Globus pallidus (tissue), 1 donor: ENCODE measurements at places on chromosomes 7 and 10.

GRCh38 chr7:116142850-116143249 is 67.5 kb upstream of the TES start:
- no peak for DNase-seq

DNA sequence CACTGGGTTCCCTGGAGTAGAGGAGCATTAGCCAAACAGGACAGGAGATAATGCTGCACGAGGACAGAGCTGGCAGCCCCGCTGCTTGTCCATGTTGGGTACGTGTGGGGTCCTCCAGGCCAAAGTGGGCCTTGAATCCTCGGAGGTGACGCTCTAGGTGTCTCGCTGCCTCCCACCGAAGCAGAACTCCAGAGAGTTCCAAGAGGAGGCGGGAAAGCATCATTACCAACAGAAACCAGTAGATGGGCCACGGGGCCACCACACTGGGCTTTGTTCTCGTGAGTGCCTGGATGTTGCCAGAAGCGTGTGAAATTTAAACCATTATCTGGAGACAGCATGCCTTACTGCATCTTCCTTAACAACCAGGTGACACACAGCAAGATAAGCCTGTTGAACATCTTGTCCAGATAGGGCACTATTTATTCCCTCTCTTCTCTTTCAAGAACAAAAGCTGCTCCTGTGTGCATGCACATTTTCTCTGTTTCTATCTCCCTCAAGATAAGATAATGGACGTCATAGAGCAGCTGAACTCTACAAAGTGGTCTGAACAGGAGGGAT is 56.8 kb downstream of the TNS3 start:
- DNase-seq, result no peak

GRCh38 chr7:24911213-24911603 is 68.8 kb downstream of the OSBPL3 start:
- DNase-seq, result no peak

GRCh38 chr10:32957341-32958084 is 517 bp downstream of the ITGB1 start:
- peak; percentile 53 for DNase-seq

DNA sequence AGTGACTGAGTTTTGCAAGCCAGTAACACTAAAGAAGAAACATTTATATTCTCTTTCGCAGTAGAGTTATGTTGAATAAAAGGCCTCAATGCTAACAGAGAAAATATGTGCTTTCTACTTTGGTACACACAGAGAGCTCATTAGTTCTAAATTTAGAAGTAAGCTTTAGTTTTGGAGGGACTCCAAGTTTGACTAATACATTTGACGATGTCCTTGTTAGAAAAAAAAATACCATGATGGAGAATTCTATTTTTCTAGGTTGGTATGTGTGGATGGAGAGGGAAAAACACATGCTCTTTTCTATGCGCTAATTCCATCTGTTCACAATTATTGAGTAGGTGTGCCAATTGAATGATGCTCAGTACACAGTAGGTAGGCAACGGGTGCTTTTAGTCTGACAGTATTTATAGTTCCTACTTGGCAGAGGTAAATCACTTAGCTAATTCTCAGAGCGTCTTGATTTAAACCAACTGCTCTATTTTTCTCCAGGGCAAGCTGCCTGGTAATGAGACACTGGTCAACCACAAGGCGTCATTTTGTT is 327.2 kb upstream of the AKR1E2 start:
- no peak for DNase-seq

GRCh38 chr7:36814311-36814710 is 90.0 kb upstream of the AOAH start:
- DNase-seq, result no peak

- no peak for DNase-seq
These were observed 139.2 kb downstream of the DYNC2I1 start for GRCh38 chr7:158995514-158995913.

- no peak for DNase-seq
These were observed 186.4 kb downstream of the FAM107B start for GRCh38 chr10:14588084-14588937.

DNA sequence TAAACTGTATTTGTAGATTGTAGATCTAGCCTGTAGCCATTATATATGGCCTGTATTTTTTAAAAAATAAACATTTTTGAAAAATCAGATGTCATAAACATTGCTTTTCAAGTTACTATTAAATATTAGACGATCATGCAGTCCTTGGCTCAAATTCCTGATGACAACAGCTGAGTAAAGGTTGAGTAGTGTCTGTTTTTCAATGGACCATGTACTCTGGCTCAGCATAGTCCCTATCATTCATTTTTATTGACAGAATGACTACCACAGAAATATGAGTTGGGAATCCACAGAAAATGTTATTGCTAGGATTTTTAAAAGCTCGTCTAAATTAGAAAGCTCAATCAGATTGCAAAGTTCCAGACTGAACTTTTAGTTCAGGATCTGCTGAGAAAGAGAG is 145.4 kb downstream of the SORCS1 start:
- no peak for DNase-seq

DNA sequence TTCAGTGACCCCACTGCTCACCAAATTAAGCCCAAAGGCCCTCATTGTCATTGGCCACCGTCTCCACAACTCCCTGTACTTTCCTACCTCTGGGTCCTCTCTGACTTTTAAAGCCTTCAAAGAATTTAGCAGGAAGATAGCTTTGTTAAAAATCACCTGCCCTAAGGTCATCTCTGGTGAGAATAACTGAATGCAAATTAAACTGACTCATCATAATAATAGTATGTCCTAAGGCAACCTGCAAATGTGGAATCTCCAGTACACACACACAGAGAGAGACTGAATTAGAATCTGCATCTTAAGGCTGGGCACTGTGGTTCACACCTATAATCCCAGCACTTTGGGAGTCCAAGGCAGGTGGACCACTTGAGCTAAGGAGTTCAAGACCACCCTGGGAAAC is 24.1 kb downstream of the OAT start:
- DNase-seq, result no peak

- DNase-seq, result no peak
These were observed 227.3 kb downstream of the PTEN start for GRCh38 chr10:88090568-88091214.

DNA sequence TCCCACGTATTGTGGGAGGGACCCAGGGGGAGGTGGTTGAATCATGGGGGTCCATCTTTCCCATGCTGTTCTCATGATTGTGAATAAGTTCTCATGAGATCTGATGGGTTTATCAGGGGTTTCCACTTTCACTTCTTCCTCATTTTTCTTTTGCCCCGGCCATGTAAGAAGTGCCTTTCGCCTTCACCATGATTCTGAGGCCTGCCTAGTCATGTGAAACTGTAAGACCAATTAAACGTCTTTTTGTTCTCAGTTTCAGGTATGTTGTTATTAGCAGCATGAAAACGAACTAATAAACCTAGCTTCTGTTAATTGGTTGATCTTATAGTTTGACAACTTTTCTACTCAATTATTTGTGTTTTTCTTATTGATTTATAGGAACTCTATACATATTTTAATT is 206.3 kb downstream of the NXPH1 start:
- DNase-seq, result no peak

GRCh38 chr7:82501346-82501745 is 57.8 kb upstream of the CACNA2D1 start:
- DNase-seq, result no peak

DNA sequence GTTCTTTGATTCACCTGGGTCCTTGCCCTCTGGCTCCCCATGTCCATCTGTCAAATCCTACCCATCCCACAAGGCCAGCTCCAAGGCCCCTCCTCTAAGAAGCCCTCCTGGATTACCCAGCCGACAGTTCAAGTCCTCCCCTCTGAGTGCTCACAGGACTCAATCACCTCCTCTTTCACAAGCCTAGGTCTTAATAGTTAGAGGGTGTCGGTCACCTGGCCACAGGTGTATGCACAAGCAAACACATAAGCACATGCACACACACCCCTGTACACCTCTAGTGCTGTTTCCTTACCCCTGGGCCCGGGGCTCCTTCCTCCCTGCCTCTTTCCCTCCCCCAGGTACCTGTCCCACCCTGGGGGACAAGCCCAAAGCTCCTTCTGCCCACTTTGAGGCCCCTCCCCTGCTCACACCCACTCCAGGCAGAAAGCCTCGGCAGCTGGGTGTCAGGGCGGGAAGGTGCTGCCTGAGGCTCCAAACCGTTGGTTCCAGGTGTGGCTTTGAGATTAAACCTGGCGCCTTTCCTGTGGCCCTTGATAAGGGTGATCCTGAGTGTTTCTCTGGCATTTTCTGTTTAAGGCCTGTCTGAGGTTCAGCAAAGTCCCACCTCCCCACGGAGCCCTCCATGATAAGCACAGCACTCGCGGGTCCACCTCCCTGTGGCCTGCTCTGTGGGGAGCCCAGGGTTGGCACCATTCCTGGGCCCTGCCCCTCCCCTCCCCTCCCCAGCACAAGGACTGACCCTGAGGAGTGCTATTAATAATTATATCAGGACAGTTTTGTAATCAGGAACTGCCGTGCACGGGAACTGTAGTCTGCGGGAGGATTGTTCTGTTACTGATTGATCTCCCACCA is 14.6 kb upstream of the AQP1 start:
- no peak for DNase-seq

DNA sequence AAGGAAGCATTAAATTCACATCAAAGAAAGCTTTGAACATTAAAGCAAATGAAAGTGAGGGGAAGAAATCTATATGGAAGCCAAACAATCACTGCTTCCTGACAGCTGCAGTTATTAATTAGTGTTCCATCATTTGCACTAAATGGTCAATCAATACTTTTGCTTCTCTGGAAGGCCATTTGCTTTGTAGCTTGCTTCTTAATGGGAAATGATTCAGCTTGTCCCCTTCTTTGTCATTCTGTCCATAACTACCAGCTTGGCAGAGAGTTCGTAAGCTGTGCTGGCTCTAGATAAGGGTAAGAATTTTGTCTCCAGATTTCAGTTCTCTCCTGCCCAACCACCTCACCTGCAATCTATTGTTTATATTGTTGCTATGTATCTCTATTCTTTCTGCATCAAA is 596.6 kb downstream of the CNTNAP2 start:
- DNase-seq, result no peak

- no peak for DNase-seq
These were observed 458.6 kb downstream of the PLXNA4 start for GRCh38 chr7:132117636-132118035.

DNA sequence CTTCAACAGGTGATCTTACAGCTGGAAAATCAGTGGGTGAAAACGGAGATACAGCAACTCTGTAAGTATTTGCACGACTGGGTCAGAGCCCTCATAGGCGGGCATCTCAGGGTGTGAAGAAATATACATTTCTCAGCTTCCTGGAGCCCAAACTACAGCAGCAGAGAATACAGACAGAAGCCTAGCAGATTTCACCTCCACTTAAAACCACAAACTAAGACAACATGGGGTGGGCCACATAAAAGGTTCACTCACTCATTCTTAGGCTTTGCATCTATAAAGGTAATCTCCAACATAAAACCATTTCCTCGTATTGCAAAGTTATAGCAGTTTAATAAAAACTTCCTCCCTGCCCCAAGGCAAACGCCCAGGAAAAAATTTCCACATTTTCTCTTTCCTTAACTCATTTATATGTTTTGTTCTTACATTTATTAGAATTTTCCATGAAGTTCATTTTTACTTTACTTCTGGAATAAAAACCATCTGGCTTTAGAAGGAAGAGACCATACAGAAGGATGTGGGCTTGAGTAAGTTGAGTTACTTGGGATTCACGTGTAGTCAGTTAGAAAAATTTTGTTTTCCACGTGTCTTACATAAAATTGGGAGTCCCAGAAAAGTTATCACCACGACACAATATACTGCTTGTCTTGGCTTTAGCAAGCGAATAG is 327.1 kb downstream of the FRMD4A start:
- DNase-seq, result no peak

DNA sequence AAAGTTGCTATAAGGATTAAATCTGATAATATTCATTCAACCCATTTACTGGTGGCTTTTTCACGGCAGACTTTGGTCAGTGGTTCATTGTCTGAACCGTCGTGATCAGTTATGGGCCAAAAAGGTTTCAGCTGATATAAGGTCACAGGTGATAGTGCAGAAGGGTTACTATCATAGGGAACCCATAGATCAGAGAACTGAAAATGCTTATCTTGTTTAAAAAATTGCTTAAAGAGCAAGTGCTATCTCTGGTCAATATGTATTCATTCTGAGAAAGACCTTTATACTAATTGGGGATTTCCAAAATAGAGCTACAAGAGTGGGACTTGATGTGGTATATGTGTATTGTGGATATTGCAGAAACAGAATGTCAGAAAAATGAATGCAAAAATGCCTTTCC is 147.8 kb upstream of the SEMA3E start:
- no peak for DNase-seq

DNA sequence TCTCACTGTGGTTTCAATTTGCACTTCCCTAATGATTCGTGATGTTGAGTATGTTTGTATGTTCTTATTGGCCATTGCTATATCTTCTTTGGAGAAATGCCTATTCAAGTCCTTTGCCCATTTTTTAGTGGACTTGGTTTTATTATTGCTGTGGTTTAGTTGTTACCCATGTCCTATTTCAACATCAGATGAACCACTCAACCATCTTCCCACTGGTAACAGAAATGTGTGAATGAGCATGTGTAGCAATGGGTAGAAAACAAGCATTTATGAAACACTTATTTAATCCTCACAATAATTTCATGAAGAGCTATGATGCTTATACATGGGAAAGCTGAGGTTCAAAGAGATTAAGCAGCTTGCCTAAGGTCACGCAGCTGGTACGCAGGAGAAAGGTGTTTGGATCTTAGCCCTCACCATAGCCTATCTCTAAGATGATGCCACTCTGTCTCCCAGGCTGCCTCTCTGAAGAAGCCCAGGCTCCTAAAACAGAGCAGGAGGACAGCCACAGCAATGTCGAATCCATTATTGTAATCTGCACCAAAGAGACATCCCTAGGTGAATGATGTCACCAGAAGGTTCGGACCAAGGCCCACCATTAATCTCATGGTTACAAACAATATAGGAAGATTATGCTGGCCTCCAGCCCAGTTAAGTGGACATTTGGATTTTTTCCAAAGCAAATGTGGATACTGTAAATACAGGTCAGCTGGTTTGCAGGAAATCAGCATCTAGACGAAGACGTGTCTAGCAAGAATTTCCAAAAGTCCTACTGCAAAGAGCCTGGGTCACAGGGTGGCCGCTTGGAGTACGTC is 447.6 kb upstream of the ZMIZ1 start:
- no peak for DNase-seq

GRCh38 chr10:98696516-98696915 is 249.8 kb upstream of the HPS1 start:
- no peak for DNase-seq

DNA sequence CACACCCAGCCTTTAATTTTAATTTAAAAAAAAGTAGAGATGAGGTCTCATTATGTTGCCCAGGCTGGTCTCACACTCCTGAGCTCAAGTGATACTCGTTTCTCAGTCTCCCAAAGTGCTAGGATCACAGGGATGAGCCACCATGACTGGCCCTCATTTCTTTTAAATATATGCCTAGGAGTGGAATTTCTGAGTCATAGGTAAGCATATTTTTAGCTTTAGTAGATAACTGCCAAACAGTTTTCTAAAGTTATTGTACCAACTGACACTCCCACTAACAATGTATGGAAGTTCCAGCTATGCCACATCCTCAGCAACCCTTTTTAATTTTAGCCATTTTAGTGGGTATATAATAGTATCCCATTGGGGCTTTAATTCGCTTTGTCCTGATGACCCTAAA is 13.8 kb upstream of the PPIF start:
- DNase-seq, result no peak
